Spleen (tissue), 13 donors: ENCODE measurements at places on chromosomes 3 and 15.
A peak's percentile ranks its signal among the peaks of the same experiment; 100 is the strongest.

GRCh38 chr3:124299831-124300230 is 307.9 kb upstream of the ROPN1 start:
- DNase-seq: no peak

DNA sequence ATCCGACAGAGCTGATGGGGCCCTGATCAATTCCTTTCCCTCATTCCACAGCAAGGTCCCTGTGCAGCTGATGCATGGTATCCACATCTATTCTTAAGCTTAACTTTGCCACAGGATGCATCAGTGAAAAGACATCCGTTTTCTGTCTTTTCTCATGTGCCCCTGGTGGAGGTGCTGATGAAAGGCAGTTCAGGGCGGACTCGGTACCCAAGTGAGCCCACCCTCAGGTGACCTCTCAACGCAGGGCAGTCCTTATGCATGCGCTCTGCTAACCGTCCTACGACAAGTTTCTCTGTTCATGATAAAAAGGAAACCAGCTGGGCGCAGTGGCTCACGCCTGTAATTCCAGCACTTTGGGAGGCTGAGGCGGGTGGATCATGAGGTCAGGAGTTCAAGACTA is 251.4 kb downstream of the ADAMTS17 start:
- DNase-seq: peak; percentile 41

GRCh38 chr3:118946449-118946848 is 88.2 kb downstream of the IGSF11 start:
- DNase-seq: no peak

- no peak for DNase-seq
These were observed 31.5 kb upstream of the ADAMTS17 start for GRCh38 chr15:100373120-100373896.

- no peak for DNase-seq
These were observed 84.7 kb downstream of the SEC22A start for GRCh38 chr3:123286308-123287023.

DNA sequence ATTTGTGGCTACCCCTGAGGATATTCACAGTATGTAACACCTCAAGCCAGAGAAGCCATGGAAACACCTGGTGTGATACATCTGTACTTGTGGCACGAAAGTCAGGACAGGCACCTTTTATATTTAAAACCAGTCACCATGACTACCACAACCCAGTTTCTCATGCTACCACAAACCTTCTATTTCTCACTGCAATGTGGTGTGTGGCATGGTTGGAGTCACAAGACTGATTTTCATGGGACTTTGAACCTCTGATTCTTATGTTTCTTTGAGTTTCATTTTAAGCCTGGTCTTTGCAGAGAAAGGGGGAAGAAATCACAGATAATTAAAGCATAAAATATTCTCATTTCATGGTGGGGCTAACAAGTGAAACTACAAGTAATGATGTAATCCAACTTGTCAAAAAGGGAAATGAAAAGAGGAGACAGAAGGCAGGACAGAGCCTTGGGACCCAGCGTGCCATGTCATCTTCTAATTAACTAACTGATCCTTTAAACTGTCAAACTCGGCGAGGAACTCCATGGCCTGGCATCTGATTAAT is 175.9 kb downstream of the PDZRN3 start:
- DNase-seq: no peak

- DNase-seq: no peak
These were observed 1129.6 kb downstream of the OTOL1 start for GRCh38 chr3:162626172-162626571.

DNA sequence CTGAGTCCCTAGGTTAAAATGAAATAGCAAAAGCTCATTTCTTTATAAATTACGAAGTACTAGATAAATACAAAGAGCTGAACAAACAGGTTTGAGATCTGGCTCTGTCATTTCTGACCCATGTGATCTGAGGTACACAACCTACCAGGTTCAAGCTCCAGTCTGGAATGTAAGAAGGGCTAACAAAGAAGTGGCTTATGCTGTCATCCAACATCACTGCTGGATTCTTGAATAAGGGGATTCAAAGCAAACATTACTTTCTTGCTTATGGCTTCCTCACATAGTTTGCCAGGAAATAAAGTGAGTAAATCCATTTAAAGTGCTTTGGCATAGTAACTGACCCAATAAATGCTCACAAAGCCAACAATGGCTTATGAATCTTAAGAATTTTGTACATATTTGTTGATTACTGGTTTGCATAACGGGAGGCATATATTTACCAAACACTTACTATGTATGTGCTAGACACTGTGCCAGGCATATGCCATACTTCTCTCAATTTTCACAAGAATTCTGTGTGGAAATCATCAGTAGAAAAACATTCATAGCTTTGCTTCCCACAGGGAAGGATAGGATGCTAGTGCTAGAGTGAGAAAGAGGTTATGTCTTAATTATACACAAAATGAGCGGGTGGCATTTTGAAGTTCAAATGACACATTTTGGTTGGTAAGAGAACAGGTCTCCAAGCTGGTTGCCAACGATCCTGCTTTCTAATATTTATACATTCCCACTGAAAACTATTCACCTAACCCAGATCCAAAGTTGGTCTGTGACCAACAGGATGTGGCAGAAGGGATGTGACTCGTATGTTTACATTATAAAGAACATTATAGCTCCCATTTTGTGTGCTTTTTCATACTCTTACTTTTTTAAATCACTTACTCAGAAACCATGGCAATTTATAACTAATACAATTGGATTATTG is 38.7 kb upstream of the CSPG5 start:
- no peak for DNase-seq

DNA sequence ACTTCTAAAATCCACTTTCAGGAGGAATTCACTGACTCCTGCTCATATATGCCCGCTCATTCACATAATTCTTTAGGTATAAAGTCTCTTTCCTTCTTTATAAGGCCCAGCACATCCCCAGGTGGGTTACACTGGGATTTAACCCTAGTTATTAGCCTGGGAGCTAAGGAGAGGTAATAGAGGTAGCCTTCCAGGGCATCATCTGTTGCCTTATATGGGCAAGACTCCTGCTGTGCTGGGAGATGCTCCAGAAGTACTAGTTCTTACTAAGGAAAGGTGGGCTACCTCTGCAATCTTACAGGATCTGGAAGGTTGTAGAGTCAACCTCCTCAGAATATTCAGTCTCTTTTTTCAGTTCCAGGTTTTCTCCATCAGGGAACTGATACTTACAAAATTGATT is 13.1 kb upstream of the IFT57 start:
- DNase-seq: no peak

GRCh38 chr3:74119221-74119620 is 494.5 kb upstream of the PDZRN3 start:
- no peak for DNase-seq

DNA sequence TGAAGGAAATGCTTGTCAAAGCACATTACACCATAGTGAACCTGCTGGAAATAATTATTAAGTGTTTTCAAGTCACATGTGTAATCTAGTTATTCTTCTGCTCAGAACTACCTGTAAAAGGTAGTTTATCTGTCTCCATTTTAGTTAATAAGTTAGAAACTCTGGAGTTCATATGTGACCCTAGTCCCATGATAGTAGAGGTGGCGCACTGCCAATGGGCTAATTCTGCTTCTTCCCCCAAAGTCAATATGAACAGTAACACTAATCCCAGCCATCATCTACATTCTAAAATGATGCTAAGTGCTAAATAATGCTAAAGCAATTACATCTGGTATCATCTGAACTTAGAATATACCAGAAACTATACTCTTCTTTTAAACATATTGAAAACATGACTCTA is 361.0 kb upstream of the NECTIN3 start:
- DNase-seq: no peak
